MM.1S (cell line): ENCODE measurements at places on chromosomes 16 and 17.

DNA sequence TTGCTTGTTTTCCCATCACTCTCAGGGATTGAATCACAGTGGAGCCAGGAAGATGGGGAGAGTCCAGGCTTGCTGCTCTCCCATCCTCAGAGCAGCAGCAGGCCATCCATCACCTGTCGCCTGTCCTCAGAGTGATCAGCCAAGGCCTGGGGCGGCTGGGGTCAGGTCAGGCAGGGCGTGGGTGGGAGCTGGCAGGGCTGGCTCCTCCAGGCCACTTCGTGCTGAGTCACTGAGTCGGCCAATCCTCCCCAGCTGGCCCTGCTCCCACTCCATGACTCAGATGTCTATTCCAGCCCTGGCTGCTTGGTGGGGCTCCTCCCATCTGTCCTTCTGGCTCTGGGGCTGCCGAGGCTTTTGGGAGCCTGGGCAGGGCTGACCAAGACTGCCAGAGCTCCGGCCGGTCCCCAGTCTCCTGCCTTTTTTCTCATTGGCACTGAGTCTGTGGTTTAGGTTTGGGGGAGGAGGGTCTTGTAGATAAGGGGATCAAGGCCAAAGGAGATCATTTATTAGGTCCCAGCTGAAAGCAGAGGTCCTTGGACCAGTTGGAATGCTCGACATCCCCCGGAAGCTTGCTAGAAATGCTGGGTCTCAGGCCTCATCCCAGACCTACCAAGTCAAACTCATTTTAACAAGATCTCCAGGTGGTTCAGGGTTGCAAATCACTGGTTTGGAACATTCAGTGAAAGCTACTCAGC, 72.7 kb downstream of the ABCC1 start:
- no peak overlapping the region for H3K27ac ChIP-seq
- H3K4me1 ChIP-seq = no peaks in the 10 kb centered on the region
- no peaks in the 10 kb centered on the region for H3K36me3 ChIP-seq
- H3K27me3 ChIP-seq = no peaks in the 10 kb centered on the region
- DNase-seq = no peak
- H3K4me3 ChIP-seq = no peak overlapping the region

- H3K36me3 ChIP-seq = no peaks in the 10 kb centered on the region
- DNase-seq = no peak
- no peaks in the 10 kb centered on the region for H3K27me3 ChIP-seq
Measured at GRCh38 chr16:59878999-59879398, 1144.9 kb upstream of the GOT2 start.

DNA sequence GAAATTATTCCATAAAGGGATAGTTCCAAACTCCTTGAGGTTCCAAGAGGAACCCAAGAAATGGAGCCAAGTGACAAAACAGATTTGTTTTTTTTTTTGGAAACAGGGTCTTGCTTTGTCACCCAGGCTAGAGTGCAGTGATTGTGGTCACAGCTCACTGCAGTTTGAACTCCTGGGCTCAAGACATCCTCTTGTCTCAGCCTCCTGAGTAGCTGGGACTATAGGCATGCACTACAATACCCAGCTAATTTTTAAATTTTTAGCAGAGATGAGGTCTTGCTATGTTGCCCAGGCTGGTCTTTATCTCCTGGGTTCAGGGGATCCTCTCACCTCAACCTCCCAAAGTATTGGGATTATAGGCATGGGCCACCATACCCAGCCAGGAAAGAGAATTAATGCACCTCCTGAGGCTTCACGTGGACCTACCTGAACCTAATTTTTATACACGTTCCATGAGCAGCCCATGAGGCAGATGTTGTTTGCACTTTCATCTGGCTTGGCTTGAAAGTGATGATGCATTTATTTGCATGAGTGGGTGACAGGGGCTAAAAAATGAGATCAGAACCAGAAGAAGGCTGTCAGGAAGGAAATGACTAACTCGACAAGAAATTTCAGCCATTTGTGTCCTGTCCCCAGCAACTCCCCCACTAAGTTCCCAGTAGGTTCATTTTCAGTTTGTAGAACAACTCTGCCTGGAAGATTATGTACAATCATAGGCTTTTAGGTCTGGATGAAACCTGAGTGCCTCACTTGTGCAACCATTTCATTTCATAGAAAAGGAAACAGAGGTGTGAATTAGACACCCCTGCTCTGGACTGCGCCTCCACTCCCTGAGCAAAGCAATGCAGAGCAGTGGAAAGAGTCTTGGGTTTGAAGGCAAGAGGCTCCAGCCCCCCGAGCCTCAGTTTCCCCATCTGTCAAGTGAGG, 10.3 kb upstream of the IRF8 start:
- no peak overlapping the region for H3K27ac ChIP-seq
- 0 out of 2 replicates have a peak, but pooled peaks cover 5% of the 10 kb centered on the region for H3K4me1 ChIP-seq
- H3K27me3 ChIP-seq = peaks cover 54% of the 10 kb centered on the region
- H3K4me3 ChIP-seq = no peak overlapping the region
- peak; percentile 41 for DNase-seq

DNA sequence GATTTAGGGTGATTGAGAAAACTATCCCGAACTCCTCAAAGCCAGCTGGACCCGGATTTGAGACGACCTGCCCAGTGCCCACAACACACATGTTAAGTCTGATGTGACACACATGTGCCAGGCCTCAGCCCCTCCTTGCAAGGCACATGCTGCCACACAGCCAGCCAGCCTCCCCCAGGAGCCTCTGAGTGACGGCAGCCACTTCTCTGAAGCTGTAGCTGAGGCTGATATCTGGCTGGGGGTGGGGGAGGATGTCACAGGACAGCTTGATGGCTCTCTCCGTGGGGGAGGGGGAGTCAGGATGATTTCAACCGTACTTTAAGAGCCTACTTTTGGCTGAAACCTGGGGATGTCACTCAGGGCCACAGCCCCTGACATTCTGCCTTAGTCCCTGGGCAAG, 40.9 kb downstream of the SRCIN1 start:
- no peak for DNase-seq
- no peaks in the 10 kb centered on the region for H3K36me3 ChIP-seq
- peaks cover 5% of the 10 kb centered on the region for H3K4me1 ChIP-seq
- no peak overlapping the region for H3K27ac ChIP-seq
- H3K27me3 ChIP-seq = peaks cover 95% of the 10 kb centered on the region

- peaks cover 8% of the 10 kb centered on the region; the same call in 1 of the 2 replicates for H3K4me1 ChIP-seq
- DNase-seq = no peak
- H3K27ac ChIP-seq = no peak overlapping the region
- H3K4me3 ChIP-seq = no peak overlapping the region
Measured at GRCh38 chr17:45018514-45018847, 33.0 kb downstream of the DCAKD start.

GRCh38 chr16:2035431-2036199, 8.9 kb downstream of the NHERF2 start:
- peaks cover 26% of the 10 kb centered on the region for H3K27me3 ChIP-seq
- H3K4me3 ChIP-seq = no peak overlapping the region
- H3K27ac ChIP-seq = no peak overlapping the region
- DNase-seq = no peak

DNA sequence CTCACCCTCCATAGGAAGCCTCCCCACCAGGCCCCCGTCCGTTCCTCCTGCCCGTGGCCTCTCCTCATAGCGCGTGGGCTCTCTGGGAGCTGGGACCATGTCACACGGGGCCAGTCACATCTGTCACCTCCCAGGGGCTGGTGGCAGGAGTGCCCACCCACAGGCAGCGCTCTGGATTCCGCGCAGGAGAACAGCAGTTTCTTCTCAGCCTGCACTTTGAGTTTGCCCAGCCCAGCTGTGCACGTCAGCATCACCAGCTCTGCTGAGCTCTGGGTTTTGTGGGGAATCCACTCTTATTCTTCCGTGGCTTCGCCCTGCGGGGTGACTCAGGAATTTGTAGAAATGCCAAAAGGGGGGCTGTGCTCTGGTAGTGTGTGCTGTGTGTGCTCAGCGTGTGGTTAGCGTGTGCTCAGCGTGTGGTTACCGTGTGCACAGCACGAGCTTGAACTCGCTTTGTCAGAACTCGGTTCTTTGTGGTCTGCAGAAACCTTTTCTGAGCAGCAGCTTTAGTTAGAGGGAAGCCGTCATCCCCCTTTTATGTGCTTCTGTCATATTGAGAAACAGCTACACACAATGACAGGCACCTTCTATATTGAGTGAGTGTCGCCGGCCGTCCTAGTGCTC, 3.2 kb downstream of the ACSF3 start:
- no peak for DNase-seq
- H3K27me3 ChIP-seq = no peaks in the 10 kb centered on the region
- H3K36me3 ChIP-seq = no peaks in the 10 kb centered on the region
- H3K4me3 ChIP-seq = no peak overlapping the region
- H3K4me1 ChIP-seq = 0 out of 2 replicates have a peak, but pooled peaks cover 7% of the 10 kb centered on the region

DNA sequence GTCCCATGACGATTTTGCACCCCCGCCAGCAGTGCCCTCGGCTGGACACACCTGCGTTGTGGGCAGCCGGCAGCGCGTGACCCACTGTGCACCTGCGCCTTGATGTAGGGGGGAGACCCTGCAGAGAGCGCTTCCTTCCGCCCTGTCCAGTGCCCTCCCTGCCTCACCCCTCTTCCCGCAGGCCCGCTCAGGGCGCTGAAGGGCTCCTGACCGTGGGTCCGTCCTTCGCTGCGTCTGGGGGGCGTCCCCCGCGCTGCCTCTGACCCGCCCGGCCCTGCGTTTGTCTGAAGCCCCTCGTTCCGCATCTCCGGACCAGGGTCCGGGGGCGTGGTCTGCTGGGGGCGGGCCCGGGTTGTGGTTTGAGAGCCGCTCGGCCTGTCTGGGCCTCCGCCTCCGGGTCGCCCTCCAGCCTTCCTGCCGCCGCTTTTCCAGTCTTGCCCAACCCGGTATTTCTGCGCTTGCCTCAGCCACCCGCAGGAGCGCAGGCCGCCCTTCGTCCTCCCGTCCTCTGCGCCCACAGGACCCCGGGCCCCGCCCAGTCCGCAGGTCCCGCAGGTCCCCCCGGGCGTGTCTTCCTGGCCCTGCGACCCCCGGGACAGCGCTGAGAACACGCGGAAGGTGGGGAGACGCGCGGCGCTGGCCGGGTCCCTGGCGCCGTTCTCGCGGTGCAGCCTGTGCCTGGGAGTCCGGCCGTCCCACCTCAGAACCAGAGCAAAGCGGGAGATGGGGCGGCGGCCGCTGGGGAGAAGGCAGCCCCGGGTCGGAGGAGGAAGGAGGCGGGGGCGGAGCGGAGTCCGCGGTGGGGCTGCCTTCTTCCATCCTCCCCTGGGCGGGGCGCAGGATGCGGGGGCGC, 4.0 kb upstream of the IL17C start:
- peak overlapping the region; percentile 86 for H3K27ac ChIP-seq
- H3K36me3 ChIP-seq = no peaks in the 10 kb centered on the region
- peak overlapping the region; percentile 64 for H3K4me3 ChIP-seq
- no peaks in the 10 kb centered on the region for H3K27me3 ChIP-seq
- DNase-seq = peak; percentile 42

DNA sequence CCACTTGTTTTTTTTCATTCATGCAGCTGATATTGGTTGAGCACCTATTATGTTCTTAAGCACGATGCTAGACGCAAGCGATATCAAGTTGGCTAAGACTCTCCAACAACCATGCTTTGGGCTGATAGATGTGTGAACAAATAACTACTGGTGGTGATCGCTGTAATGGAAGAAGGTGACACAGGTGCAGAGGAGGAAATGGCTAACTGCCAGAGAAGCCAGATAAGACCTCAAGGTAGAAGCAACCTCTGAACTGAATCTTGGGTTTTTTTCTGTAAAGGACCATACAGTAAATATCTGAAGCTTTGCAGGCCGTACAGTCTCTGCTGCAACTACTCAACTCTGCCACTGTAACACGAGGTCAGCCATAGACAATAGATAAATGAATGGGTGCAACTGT, 97.9 kb downstream of the C17orf67 start:
- H3K4me3 ChIP-seq = no peak overlapping the region
- DNase-seq = no peak
- no peaks in the 10 kb centered on the region for H3K4me1 ChIP-seq
- no peaks in the 10 kb centered on the region for H3K36me3 ChIP-seq
- H3K27me3 ChIP-seq = no peaks in the 10 kb centered on the region
- H3K27ac ChIP-seq = no peak overlapping the region

- H3K36me3 ChIP-seq = no peaks in the 10 kb centered on the region
- H3K27me3 ChIP-seq = no peaks in the 10 kb centered on the region
- no peak overlapping the region for H3K27ac ChIP-seq
- no peak for DNase-seq
Measured at GRCh38 chr16:77219437-77219836, 20.2 kb downstream of the SYCE1L start.

- no peaks in the 10 kb centered on the region for H3K36me3 ChIP-seq
- H3K27ac ChIP-seq = no peak overlapping the region
- H3K4me1 ChIP-seq = no peaks in the 10 kb centered on the region
- DNase-seq = peak; percentile 15
- no peak overlapping the region for H3K4me3 ChIP-seq
- H3K27me3 ChIP-seq = no peaks in the 10 kb centered on the region
Measured at GRCh38 chr17:53191878-53192277, 630.8 kb upstream of the KIF2B start.

DNA sequence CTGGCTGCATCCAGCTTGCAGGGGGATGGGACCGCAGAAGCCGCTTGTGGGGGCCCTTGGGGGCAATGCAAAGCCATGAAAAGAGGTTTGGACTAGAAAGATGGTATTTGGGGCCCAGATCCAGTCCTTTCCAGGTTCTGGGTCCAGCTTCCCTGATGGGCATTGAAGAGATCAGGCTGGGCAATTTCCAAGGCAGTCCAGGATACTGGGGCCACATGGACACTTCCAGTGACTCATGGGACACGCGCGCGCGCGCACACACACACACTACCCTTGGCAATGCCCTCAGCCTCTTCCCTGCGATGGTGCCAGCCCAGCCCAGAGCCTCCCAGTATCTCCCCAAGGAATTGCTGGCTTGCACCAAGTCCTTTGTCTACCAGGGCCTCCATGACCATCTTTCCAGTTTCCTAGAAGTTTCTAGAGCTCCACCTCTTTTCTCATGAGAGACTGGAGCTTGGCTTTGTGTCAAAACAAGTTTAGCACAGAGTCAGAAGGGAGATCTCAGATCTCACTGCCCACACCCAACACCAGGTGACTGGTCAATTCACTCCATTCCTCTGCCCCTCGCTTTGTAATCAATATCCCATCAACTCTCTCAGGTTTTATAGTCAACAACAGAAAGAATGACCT, 44.3 kb downstream of the WNT3 start:
- H3K4me3 ChIP-seq = no peak overlapping the region
- H3K27ac ChIP-seq = no peak overlapping the region
- H3K4me1 ChIP-seq = 0 out of 2 replicates have a peak, but pooled peaks cover 5% of the 10 kb centered on the region
- H3K36me3 ChIP-seq = no peaks in the 10 kb centered on the region

DNA sequence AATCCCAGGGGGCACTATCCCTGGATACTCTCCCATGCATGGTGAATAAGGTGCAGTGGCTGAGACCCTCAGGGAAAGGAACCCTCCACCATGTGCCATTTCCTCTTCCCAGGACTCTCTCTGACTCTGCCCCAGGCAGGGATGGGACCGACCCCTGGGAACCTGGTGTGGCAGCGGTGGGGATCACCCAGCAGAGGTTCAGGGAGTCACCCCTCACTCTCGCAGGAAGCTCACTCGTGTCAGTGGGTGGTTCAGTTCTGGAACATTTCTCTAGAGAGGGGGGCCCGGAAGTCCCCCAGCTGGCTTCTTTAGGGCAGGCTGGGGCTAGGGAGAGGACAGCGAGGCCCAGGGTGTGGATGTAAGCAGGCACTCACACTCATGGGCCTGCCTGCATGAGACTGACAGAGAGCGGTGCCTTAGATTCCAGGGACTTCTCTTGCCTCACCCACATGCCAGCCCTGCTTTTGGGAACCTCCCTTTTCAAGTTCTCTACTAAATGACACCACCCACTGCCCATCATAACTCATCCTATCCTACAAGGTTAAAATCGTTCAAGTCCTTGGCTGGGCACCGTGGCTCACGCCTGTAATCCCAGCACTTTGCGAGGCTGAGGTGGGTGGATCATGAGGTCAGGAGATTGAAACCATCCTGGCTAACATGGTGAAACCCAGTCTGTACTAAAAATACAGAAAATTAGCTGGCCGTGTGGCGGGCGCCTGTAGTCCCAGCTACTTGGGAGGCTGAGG, 109.7 kb upstream of the SDK2 start:
- no peaks in the 10 kb centered on the region for H3K36me3 ChIP-seq
- peaks cover 88% of the 10 kb centered on the region for H3K27me3 ChIP-seq
- H3K4me3 ChIP-seq = no peak overlapping the region
- no peaks in the 10 kb centered on the region for H3K4me1 ChIP-seq
- DNase-seq = no peak
